ENCODE measurements at places on chromosomes 11 and 22.

- no peak for DNase-seq
These were observed 7.2 kb downstream of the POLD4 start for GRCh38 chr11:67345920-67346819.

- DNase-seq = no peak
These were observed 10.2 kb downstream of the YPEL4 start for GRCh38 chr11:57639321-57640067.

- no peak for DNase-seq
These were observed 194.6 kb upstream of the ZC3H12C start for GRCh38 chr11:109898592-109898991.

DNA sequence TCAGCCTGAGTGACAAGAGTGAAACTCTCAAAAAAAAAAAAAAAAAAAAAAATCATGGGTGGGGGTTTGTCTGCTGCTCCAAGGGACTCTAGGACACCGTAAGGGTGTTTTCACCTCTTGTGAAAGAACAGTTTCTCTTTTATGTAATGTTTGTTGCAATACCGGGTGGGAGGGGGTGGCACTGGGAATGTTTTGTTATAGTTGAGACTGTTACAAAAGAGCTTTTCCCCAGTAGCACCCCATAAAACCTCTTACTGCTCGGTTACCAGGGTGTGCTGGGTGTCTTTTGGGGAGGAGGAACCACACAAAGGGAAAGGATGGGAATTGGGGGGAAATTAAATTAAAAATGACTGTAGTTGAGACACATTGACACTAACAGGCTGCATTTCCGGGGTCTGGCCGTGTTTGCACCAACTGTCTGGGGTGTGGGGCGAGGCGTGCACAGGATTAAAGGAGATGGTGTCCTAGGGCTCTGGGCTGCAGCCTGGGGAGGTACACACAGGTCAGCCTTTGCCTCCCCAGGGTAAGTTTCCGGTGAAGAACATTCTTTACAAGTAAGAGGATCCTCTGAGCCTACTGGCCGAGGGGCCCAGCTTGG lies 1.6 kb downstream of the NFAM1 start:
- DNase-seq = no peak

GRCh38 chr11:8239536-8240228 lies 24.0 kb downstream of the LMO1 start:
- DNase-seq = no peak

DNA sequence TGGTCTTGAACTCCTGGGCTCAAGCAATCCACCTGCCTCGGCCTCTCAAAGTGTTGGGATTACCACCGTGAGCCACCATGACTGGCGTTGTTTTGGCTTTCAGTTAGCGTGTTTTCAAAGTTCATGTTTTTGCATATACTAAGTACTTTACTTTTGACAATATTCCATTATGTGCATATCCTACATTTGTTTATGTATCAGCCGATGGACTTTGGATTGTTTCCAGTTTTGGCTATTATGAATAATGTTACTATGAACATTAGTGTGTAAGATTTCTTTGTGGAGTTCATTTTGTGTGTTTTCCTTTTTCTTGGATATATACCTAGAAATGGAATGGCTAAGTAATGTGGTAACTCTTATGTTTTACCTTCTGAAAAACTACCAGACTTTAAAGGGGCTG lies 9.9 kb downstream of the CSTF3 start:
- DNase-seq = no peak

- DNase-seq = no peak
These were observed 13.0 kb upstream of the VPS37C start for GRCh38 chr11:61174273-61174672.

GRCh38 chr11:128575961-128576350 lies 11.4 kb downstream of the ETS1 start:
- no peak for DNase-seq

DNA sequence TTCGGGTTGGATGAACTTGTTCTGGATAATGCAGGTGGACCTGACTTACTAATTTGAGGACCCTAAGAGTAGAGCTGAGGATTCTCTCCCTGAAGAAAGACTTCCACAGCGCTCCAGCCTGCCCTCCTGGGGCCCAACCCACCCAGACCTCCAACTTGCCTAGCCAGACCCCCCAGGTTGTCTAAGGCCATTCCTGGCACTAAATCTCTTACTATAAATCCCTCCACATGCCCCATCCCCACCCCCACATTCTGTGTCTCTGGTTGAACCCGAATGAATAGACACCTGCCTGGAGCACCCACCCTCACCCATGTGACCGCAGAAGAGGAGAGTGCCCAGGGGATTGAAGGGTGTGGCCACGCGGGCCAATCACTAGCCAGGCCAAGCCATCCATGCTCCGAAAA lies 1480.0 kb downstream of the TBC1D22A start:
- no peak for DNase-seq

DNA sequence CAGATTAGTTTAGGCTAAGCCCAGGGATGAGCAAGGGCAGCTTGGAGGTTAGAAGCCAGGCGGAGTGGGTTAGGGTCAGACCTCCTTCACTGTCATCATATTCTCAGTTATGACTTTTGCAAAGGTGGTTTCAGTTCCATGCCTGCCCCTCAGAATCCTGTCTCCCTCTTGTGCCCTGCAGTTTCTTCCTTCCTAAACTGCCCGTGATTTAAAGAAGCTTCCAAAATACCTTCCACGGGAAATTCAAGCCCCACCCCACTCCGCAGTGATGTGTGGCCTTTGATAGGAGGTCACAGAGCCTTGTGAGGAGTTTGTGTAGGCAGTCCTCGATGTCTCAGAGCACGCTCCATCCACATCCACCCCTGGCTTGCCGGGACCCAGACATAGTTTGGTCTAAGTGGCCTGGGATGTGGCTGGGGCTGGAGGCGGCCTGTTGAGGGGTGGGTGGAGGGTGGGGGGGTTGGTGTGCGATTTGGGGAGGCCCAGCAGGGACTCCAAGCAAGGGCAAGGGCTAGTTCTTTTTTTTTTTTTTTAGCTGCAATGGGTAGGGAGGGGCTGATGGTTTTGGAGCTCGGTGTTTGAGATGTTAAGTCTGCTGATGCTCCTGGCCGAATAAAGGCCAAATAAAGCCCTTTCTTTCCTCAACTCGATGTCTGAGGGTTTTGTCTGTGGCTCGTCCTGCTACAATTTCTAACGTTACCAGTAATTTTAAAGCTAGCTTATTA lies 1.6 kb upstream of the IFITM1 start:
- peak; percentile 21 for DNase-seq

DNA sequence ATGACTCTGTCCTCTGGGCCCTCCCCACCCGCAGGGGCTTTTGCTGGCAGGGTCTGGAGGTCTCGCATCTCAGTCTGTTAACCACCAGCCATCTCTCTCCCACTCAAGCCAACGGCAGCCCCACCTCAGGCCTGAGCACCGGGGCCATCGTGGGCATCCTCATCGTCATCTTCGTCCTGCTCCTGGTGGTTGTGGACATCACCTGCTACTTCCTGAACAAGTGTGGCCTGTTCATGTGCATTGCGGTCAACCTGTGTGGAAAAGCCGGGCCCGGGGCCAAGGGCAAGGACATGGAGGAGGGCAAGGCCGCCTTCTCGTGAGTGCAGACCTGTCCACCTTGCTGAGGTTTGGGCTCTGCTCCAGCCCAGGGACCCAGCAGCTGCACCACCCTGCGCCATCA lies 44.3 kb upstream of the TTC12 start:
- no peak for DNase-seq

DNA sequence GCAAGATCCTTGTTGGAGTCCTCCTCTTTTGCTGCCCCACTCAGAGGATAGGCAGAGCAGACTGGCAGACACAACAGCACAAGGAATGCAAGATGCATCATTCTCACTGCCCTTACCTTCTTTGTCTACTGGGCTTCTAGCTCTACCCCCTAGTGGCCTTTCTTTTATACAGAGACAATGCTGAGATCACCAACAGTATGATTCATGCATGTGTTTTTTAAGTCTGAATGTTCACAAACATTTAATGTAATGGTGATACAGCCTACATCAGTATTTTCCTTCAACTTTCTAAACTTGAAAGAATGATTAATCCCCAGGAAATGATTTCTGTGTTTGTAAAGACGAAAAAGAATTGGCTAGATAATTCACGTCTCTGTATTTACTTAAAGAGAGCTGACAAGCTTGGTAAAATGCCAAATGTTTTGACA lies at the start of gene MMP10:
MMP10 (minus strand) TSS at position 138 of the 428 bp plus-strand sequence; CDS start at position 101, 37 bp downstream.
- DNase-seq = no peak

- no peak for DNase-seq
These were observed 21.5 kb downstream of the KCTD21 start for GRCh38 chr11:78166855-78167469.

- DNase-seq = peak; percentile 59
These were observed 34.6 kb upstream of the BID start for GRCh38 chr22:17808693-17809403.

GRCh38 chr11:113507341-113507740 lies 32.1 kb upstream of the DRD2 start:
- DNase-seq = no peak

- DNase-seq = no peak
These were observed 15.8 kb upstream of the WNT7B start for GRCh38 chr22:45992737-45993136.

DNA sequence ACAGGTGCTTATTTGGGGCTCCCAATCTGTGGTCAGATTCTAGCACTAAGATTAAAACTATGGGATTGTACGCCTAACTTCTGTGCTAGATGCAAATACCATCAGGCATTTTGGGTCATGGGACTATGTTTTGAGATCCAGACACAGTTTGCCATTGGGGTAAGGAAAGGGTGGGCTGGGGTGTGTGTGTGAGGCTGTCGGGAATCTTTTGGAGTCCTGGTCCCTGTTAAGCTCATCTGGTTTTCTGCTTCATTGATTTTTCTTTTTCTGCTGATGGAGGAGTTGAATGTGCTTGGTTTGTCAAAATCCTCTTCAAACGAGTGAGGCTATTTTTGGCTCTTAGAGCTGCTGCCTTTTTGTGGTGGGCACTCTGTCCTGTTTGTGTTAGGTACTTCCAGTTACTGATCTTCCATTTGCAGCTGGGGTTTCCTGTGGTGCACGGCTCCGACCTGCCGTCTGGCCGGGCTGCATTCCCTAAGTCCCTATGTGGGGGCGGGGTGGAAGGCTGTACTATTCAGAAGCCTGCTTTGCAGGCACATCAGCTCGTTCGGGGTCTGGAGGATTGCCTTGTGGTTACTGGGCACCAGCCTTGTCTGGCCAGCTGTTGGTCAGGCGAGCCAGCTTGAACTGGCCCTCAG lies 2.9 kb downstream of the BCR start:
- DNase-seq = peak; percentile 56

GRCh38 chr22:48338793-48339705 lies 1488.6 kb downstream of the BRD1 start:
- DNase-seq = no peak

GRCh38 chr11:1333091-1333772 lies 23.8 kb upstream of the TOLLIP start:
- no peak for DNase-seq

DNA sequence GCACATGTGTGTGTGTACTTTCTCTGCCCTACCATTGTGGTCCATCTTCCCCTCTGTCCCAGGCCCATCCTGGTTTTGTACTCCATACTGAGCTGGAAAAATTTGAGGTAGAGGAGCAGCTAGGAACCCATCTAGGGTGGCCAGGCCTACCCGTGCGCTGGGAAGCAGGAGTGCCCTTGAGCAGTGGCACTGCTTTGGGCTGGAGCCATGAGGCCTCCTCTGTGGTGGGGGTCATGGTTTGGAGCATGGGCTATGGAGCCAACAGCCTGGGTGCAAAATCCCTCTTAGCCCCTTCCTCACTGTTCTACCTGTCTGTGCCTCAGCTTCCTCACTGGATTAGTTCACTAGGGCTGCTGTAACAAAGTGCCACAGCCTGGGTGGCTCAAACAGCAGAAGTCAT lies 21.9 kb upstream of the ALG8 start:
- DNase-seq = no peak

- no peak for DNase-seq
These were observed 9.0 kb upstream of the NUCB2 start for GRCh38 chr11:17267576-17267975.

DNA sequence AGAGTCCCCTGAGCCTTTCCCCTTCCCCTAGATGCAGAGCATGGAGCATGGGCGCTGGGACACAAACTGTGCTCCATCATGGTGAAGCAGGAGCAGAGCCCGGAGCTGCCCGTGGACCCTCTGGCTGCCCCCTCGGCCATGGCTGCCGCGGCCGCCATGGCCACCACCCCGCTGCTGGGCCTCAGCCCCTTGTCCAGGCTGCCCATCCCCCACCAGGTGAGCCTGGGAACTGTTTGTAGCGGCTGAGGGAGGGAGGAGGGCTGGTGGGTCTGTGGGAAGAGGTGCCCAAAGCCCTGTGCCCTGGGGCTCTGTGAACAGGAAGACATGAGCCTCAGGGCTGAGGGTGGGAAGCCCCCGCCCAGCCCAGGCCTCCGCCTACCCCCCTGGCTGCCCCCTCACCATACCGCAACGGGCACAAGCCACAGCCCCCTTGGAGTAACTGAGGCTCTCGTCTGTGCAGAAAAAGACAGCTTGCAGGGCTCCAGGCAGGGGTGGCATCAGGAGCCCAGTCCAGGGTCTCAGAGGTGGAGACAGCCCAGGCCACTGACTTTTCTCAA lies 30.4 kb downstream of the CREB3L1 start:
- DNase-seq = no peak

DNA sequence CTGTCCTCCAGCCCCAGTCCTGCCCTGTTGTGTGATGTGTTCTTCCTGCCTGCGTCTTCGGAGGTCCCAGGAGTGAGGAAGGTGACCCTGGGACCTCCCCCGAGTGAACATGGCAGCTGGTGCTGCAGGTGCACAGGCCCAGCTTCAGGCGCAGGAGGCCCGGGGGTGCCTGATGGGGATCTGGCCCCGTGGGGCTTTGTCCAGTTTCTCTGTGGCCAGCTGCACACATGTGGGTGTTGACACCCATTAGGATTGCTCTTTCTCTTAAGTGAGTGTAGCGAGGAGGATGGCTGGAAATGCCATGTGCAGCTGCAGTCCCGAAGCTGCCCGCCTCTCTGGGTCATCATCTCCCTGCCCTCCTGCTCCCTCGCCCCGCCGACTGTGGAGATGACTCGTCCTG lies 1279.7 kb downstream of the BRD1 start:
- DNase-seq = peak; percentile 40

DNA sequence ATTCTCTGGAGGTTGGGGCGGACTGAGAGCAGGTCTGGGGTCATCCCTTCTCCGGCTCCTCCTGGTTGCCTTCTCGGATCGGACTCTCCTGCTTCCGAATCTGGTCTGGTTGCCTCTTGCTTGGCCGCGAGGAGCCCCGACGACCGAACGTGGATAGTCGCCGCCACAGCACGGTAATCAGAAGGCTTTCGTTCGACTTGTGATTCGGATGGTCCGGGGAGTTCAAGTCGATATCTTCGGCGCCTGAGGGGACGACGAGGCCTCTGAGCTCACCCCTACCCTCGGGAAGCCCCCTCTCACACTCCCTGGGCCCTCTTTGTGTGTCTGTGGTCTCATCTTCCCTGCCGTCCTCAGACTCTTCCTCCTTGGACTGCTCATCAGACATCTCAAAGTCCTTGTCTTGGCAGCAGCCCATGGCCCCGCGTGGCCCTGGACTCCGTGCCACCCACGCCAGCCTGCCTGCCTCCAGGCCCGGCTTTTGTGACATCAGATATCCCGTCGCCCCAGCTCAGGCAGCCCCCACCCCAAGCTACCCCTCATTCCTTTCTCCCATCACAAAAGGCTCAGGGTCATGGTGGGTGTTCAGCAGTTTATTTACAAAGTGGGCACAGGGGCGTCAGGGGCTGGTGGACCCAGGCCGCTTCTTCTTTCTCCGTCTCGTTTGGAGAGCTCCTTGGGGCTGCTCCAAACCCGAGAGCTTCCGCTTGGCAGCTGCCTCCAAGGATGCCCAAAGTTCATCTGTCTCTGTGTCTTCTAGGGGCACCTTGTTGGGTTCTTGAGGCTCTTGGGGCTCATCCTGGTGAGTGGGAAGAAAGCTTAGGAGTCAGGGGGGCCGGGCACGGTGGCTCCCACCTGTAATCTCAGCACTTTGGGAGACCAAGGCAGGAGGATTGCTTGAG lies at the start of gene TEX54:
TEX54 (minus strand) TSS at position 506 of the 899 bp plus-strand sequence.
- DNase-seq = peak; percentile 30

GRCh38 chr11:134530636-134531326 lies 118.7 kb upstream of the B3GAT1 start:
- DNase-seq = no peak
